ENCODE measurements at places on chromosomes 4 and X. TPM values are rescaled to one million over a fixed set of nuclear protein-coding genes. Genes with fewer than 3 reads are reported as not detected.

- DNase-seq: no peak
These were observed 3.4 kb downstream of the UGT2B17 start for GRCh38 chr4:68572653-68573170.

- no peak for DNase-seq
These were observed 141.2 kb downstream of the NDST3 start for GRCh38 chr4:118175506-118175905.

- no peak for DNase-seq
These were observed 143.4 kb upstream of the MED14 start for GRCh38 chrX:40878766-40879165.

GRCh38 chr4:924107-925096 lies 7.7 kb downstream of the GAK start:
- no peak for DNase-seq

DNA sequence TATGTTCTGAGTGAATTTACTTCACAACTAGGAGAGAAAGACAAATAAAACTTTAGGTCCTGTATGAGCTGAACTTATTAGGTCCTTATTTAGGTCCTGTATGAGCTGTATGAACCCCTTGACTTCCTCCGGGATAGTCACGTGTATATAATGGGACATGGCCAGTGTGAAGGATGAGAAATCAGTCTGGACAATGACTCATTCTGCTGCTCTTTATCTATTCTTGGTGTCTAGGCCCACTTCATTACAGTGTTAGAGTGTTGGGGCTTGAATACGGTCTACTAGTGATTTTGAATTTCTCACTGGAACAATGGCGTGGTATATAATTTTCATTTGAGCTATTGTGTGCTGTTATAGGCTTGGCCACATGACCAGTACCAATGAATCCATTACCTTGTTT lies 21.9 kb downstream of the STK26 start:
- DNase-seq: no peak

- DNase-seq: no peak
These were observed 290.6 kb upstream of the TAPT1 start for GRCh38 chr4:16516796-16517439.

DNA sequence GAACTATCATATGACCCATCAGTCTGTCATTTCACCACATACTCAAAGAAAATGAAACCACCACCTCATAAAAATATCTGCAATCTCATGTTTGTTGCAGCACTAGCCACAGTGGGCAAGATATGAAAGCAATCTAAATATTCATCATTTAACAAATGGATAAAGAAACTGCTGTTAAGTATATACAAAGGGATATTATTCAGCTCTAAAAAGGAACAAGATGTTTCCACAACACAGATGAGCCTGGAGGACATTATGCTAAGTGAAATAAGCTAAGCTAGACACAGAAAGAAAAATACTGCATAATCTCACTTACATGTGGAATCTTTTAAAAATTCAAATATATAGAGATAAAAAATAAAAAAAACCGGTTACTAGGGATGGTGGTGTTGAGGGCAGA lies 108.2 kb upstream of the BRWD3 start:
- no peak for DNase-seq

DNA sequence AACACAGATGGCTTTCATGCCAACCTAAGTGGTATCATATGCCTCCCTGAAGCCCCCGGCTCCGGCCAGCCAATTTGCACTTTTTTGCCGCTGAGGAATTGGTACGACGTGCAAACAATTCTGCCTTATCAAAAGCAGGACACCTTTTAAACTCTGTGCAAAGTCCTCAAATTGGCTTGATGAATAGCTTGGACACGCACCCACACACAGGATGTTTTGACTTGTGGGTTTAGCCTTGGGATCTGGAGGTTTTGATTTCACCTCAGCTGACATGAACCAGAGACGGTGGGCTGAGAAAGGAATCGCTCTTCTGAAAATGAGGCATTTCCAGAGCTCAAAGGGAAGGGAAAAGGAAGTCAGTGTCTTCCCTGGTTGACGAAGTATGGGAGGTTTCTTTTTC lies 110.8 kb upstream of the SHOX start:
- no peak for DNase-seq

FAM90A26 gene
- not detected for total RNA-seq

- no peak for DNase-seq
These were observed 313.1 kb downstream of the CBLL2 start for GRCh38 chrX:22585831-22586230.

DNA sequence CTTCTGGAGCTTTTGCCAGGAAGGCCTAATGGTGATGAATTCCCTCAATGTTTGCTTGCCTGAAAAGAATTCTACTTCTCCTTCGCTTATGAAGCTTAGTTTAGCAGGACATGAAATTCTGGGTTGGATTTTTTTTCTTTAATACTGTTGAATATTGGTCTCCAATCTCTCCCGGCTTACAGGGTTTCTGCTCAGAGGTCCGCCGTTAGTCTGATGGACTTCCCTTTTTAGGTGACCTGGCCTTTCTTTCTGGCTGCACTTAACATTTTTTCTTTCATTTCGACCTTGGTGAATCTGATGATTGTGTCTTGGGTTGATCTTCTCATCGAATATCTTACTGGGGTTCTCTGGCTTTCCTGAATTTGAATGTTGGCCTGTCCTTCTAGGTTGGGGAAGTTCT lies 17.2 kb upstream of the TMPRSS11A start:
- no peak for DNase-seq

GRCh38 chr4:120971884-120972283 lies 49.4 kb upstream of the PRDM5 start:
- no peak for DNase-seq

- DNase-seq: no peak
These were observed 936 bp downstream of the TMEM144 start for GRCh38 chr4:158211222-158211621.

CXCL11 gene
- not detected for total RNA-seq

DNA sequence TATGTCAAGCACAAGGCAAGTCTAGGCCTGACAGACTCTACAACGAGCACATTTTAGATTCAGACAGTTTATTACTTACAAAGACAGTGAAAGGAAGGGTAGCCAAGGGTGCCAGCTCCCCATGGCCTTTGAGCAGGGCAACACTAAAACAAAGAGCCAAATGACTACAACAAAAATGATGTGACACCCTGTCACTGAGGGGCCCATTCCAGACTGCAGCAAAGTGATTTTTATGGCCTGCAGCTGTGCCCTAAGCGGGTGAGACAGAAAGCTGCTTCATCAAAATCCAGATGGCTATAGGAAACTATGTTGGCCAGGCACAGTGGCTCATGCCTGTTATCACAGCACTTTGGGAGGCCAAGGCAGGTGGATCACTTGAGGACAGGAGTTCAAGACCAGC lies 13.4 kb upstream of the RP2 start:
- no peak for DNase-seq

DNA sequence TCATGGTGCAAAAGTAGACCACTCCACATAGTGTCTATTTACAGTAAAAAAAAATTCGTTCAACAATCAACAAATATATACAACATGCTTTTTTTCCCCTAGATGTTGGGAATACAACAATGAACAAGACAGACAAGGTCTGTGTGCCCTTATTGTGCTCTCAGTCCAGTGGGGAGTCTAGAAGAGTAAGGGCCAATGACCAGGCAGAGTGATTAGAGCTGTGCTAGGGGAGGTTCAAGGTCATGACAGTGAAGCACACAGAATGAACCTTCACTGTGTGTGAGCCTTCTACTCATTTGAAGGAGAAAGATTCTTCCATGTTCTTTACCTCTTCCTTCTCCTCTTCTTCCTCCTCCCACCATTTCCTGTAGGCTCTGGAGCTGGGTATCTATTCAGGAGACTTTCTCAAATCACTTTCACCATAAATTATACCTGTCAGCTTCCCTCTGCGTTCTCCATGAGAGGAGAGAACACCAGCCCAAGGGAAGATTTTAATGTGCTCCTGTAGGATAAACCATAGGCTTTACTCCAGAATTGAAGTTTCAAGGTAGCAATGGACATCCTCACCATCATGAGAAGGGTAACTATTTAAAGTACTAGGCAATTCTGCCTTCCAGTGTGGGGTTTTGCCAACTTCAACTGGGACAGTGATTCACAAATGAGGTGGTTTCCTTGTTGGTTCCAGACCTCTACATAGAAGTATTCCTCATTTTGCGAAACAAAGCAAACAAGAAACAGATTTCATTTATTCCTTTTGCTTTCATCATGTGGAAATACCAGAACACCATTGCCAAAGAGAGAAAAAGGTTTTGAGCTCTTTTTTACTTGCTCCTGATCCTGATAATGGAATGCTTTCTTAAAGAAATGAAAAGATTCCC lies 246.9 kb upstream of the GPC4 start:
- DNase-seq: no peak

DNA sequence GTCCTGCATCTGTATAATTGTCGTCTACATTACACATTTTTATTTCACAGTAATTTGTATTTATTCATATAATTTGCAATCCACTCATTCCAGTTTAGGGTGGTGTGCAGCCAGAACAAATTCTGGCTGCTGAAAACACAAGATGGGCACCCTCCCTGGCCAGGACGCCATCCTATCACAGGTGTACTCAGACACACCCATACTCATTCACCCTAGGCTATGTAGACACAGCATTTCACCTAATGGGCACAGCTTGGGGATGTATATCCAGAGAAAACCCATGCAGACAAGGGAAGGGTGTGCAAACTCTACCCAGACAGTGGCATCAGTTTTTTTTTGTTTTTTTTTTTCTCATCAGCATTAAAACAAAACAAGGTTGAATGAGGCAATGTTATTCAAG lies 73.1 kb downstream of the HMGB2 start:
- DNase-seq: no peak

VEGFD gene
- total RNA-seq: not detected

GRCh38 chr4:84089652-84090437 lies 409.2 kb downstream of the NKX6-1 start:
- DNase-seq: no peak

DNA sequence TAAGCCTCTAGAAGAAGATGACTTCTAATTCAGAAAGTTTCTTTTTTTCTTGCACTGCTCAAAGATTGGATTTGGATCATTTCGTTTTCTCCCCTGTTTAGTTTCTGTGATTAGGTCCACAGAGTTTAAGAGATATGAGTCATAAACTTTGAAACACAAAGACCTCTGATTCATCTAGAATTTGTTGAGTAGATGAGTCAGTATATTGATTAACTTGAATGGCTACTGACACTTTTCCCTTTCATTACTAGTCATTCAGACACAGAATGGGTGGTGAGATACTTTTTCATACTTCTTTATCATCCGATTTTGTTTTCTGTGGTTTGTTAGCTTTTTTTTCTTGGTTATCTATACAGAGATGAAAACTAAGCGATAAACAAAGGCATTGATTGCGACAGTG lies 34.1 kb upstream of the AFF2 start:
- no peak for DNase-seq

DNA sequence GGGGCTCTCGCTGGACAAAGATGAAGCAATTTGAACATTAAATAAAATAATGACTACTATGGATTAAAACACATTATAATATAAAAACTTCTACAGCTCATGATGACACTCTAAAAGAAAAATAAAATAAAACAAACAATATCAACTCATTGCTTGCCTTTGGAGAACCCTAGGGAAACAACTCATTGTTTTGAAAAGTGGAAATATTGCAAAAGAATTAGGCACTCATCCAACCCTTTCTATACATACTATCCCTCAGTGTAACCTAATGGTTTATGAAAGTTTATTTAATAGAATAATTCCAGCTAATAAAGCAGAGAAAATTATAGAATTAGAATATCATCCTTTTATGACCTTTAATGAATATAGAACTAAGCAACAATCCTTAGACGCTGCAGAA lies 718 bp downstream of the RAB40A start:
- no peak for DNase-seq

AKAP4 gene
- not detected for total RNA-seq
